ENCODE measurements at places on chromosomes 11 and 22. TPM values are rescaled to one million over a fixed set of nuclear protein-coding genes. Genes with fewer than 3 reads are reported as not detected.

- H3K27ac ChIP-seq: no peak overlapping the region
- no peaks in the 10 kb centered on the region for H3K36me3 ChIP-seq
- H3K27me3 ChIP-seq: no peaks in the 10 kb centered on the region
- no peak for DNase-seq
Observed at GRCh38 chr11:86487671-86488070, 113.0 kb downstream of the CCDC81 start.

DNA sequence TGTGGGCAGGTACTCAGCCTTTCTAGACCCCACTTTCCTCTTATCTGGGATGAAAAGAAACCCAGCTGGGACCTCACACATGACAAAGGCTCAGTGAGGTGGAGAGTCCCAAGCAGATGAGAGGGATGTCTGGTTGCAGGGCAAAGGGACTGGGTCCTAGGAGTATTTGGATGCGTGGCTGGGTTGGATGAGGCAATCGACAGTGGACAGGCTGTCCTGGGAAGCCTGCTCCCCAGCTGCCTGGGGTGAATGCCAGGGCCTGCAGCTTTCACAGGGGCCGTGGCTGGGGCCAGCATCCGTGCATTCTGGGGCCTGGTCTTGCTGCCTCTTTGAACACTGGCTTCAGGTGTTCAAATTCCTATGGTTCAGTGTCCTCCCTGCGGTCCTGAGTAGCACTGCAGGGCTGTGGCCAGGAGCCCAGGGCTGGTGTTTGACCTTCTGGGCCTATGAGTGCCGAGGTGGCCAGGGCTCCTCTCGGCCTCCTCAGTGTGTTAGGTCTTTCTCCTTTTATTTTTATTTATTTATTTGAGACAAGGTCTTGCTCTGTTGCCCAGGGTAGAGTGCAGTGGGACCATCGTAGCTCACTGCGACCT, 65.3 kb downstream of the MCM5 start:
- no peaks in the 10 kb centered on the region for H3K4me1 ChIP-seq
- H3K36me3 ChIP-seq: peaks cover 5% of the 10 kb centered on the region
- no peak for DNase-seq
- no peak overlapping the region for H3K27ac ChIP-seq
- no peak overlapping the region for H3K4me3 ChIP-seq
- H3K27me3 ChIP-seq: no peaks in the 10 kb centered on the region

- no peak for DNase-seq
- H3K4me3 ChIP-seq: no peak overlapping the region
- no peaks in the 10 kb centered on the region for H3K36me3 ChIP-seq
- H3K4me1 ChIP-seq: no peaks in the 10 kb centered on the region
- no peak overlapping the region for H3K27ac ChIP-seq
Observed at GRCh38 chr11:79807506-79807905, 366.7 kb upstream of the TENM4 start.

DNA sequence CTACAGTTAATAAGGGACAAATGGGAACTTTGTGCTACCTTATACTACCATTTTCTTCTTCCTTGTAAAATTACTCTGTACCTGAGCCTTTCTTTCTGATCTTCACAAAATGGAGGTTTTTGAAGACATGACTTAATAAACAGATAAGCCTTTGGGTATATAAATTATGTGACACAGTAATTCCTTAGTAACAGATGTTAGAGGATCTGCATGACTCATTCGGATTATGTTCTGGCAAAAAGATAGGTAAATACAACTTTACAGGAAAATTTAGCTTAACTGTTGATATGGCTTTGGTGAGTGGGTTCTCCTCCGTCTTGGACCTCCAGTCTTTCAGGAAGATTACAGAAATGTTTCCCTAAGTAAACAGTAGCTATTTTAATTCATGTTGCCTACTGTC, 61.8 kb downstream of the BID start:
- no peak overlapping the region for H3K27ac ChIP-seq
- H3K4me1 ChIP-seq: peaks cover 1% of the 10 kb centered on the region
- no peak overlapping the region for H3K4me3 ChIP-seq
- H3K36me3 ChIP-seq: peaks cover 2% of the 10 kb centered on the region
- no peak for DNase-seq
- no peaks in the 10 kb centered on the region for H3K27me3 ChIP-seq

OR5T2 gene
- not detected for total RNA-seq

GGT5 gene
- 0.10 TPM for total RNA-seq

ANO9 gene
- 88.2 TPM for total RNA-seq

- peaks cover 10% of the 10 kb centered on the region for H3K4me1 ChIP-seq
- peak overlapping the region; percentile 5 for H3K27ac ChIP-seq
- no peaks in the 10 kb centered on the region for H3K27me3 ChIP-seq
- H3K36me3 ChIP-seq: peaks cover 31% of the 10 kb centered on the region
Observed at GRCh38 chr11:2940147-2940920, 11.1 kb upstream of the PHLDA2 start.

GRCh38 chr22:17477391-17477833, 85.9 kb upstream of the SLC25A18 start:
- H3K4me3 ChIP-seq: no peak overlapping the region
- no peak overlapping the region for H3K27ac ChIP-seq
- H3K4me1 ChIP-seq: no peaks in the 10 kb centered on the region
- H3K36me3 ChIP-seq: no peaks in the 10 kb centered on the region
